ENCODE measurements at places on chromosomes 7 and 10. TPM values are rescaled to one million over a fixed set of nuclear protein-coding genes. Genes with fewer than 3 reads are reported as not detected.

The VGF gene
- total RNA-seq = 0.10 TPM

DNA sequence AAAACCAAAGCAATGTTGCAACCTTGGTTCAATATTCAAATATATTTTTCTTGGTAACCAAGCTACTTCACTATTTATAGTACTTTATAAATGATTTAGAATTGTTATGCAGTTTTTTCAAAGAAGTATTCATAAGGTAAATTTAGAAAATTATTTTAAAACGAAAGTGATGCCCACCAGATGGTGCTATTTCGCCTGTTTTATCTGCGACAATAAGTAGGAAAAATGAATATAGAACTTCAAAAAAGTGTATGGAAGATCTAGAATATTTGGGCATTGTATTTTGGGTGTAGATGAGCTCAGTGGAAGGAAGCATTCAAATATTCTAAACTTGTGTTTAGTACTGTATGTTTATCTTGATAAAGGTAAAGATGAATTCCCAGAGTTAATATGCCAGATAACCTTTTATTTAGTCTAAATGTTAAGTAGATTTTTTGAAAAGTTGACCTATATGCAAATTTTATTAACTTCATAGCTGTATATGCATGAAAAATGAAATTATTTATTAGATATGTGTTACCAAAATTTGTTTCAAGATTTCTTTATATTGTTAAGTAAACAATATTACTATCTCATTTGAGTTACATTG is 93.2 kb downstream of the ADK start:
- no peaks in the 10 kb centered on the region for H3K27me3 ChIP-seq
- DNase-seq = peak; percentile 7
- no peak overlapping the region for H3K27ac ChIP-seq
- H3K4me3 ChIP-seq = no peak overlapping the region

- DNase-seq = peak; percentile 65
- H3K27ac ChIP-seq = no peak overlapping the region
- H3K27me3 ChIP-seq = no peaks in the 10 kb centered on the region
Measured at GRCh38 chr7:77649716-77650349, 46.4 kb upstream of the RSBN1L start.

The SRPK2 gene
- 22.3 TPM for total RNA-seq

- H3K27ac ChIP-seq = no peak overlapping the region
- no peaks in the 10 kb centered on the region for H3K36me3 ChIP-seq
- no peak overlapping the region for H3K4me3 ChIP-seq
- H3K4me1 ChIP-seq = peaks cover 40% of the 10 kb centered on the region
Measured at GRCh38 chr7:289209-289755, 688 bp upstream of the FOXL3 start.

DNA sequence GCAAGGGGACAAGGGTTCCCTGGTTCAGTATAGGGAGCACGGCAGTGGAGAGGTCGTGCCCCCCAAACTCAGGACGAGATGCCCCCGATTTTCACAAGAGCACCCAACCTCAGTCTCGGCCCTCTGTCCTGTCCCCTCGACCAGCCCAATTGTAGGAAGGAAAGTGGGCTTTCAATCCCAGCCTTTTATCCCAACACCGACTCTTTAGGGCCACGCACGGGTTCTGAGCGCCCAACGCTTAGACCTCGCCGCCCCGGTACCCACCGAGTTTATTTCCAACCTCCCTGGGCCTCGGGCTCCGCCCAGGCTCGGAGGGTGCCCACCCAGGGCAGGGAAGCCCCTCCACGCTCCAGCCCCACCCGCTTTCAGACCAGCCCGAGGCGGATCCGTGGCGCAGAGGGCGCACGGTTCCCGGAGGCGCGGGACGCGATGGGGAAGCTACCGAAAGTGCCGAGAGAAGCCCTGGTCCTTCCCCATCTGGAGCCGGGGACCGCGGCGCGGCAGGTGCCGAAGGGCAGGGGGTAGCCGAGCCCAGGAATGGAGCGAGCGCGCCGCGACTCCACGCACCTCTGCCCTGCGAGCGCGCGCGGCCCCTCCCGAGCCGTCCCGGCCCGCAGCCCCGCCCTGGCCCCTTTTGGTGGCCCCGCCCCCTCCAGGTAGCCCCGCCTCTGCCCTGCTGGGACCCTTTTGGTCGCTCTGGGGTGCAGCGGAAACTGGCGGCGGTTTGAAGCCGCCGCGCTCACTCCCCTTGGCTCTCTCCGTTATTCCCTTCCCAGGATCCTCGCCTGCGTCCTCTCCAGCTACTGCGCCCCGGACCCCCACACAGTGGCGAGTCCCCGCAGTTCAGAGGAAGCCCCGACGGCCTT is 20.4 kb downstream of the GRID2IP start:
- peaks cover 18% of the 10 kb centered on the region for H3K27me3 ChIP-seq
- H3K4me1 ChIP-seq = peaks cover 33% of the 10 kb centered on the region
- peak overlapping the region; percentile 54 for H3K4me3 ChIP-seq
- no peaks in the 10 kb centered on the region for H3K36me3 ChIP-seq
- no peak overlapping the region for H3K27ac ChIP-seq

DNA sequence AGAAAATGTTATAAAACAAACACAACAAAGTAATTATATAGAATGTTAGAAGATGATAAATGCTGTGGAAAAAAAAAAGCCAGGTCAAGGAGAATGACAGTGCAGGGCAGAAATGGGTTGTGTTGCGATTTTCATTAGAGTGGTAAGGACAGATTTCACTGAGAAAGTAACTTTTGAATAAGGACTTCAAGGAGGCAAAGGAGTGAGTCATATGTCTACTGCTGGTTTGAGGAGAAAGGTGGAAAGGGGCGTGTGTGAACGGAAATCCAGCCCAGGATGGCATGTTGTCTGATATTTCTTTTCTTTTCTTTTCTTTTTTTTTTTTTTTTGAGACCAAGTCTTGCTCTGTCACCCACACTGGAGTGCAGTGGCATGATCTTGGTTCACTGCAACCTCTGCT is 12.3 kb upstream of the DLD start:
- no peak overlapping the region for H3K27ac ChIP-seq
- H3K36me3 ChIP-seq = no peaks in the 10 kb centered on the region
- H3K4me1 ChIP-seq = no peaks in the 10 kb centered on the region
- 0 out of 3 replicates have a peak, but pooled peaks cover 8% of the 10 kb centered on the region for H3K27me3 ChIP-seq

- H3K27ac ChIP-seq = no peak overlapping the region
- no peaks in the 10 kb centered on the region for H3K27me3 ChIP-seq
- no peak overlapping the region for H3K4me3 ChIP-seq
- no peaks in the 10 kb centered on the region for H3K4me1 ChIP-seq
Measured at GRCh38 chr7:125450749-125451148, 521.1 kb upstream of the POT1 start.

The IGFBP3 gene
- not detected for total RNA-seq

- no peaks in the 10 kb centered on the region for H3K4me1 ChIP-seq
- no peak for DNase-seq
- no peaks in the 10 kb centered on the region for H3K36me3 ChIP-seq
- H3K4me3 ChIP-seq = no peak overlapping the region
Measured at GRCh38 chr7:6246251-6246917, 26.0 kb downstream of the CYTH3 start.

GRCh38 chr7:89593125-89593524 is 561.1 kb upstream of the STEAP1 start:
- H3K36me3 ChIP-seq = no peaks in the 10 kb centered on the region
- no peaks in the 10 kb centered on the region for H3K4me1 ChIP-seq
- H3K4me3 ChIP-seq = no peak overlapping the region
- no peak overlapping the region for H3K27ac ChIP-seq

GRCh38 chr10:3783316-3783681 is 1.7 kb downstream of the KLF6 start:
- peaks cover 66% of the 10 kb centered on the region for H3K4me1 ChIP-seq
- DNase-seq = no peak
- no peaks in the 10 kb centered on the region for H3K27me3 ChIP-seq
- peaks cover 24% of the 10 kb centered on the region for H3K36me3 ChIP-seq
- H3K4me3 ChIP-seq = peak overlapping the region; percentile 96

The FAM107B gene
- 38.5 TPM for total RNA-seq

- DNase-seq = peak; percentile 80
- no peaks in the 10 kb centered on the region for H3K36me3 ChIP-seq
- no peaks in the 10 kb centered on the region for H3K27me3 ChIP-seq
Measured at GRCh38 chr7:99142727-99143520, 984 bp downstream of the SMURF1 start.

The VAX1 gene
- not detected for total RNA-seq

DNA sequence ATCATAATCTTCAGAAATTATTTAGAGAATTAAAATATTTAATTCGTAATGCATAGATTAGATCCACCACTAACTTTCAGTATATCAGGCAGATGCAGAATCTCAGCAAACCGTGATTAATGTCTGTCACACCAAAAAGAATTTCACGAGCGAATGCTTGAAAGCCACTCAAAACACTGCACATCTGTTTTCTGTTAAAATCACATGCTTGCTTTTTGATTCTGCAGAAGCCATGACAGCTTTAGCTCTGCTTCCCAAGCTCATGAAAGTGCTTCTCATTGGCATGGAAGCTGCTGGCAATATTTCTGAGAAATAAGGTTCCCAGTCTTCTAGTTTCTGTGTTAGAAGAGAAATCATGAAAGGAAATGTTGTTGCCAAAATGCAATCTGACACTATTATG is 837.8 kb upstream of the LRRN3 start:
- no peaks in the 10 kb centered on the region for H3K4me1 ChIP-seq
- H3K36me3 ChIP-seq = no peaks in the 10 kb centered on the region
- no peak for DNase-seq
- no peak overlapping the region for H3K4me3 ChIP-seq
- H3K27ac ChIP-seq = no peak overlapping the region

The WIPF3 gene
- not detected for total RNA-seq

DNA sequence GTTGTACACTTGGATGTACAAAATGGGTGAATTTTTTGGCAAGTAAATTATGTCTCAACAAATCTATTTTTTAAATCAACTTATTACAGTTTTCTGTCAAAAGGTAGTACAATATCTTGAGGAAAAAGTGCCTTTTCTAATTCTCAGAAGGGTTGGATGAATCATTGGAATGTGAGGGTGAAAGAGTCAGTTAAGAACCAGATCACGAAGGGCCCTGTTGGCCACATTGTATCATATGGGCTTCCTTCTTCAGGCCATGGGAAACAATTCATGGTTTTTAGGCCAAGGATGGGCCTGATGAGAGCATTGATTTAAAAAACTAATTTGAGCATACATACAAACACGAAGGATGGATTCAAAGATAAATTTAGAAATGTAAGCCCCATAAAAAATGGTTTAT is 503.7 kb downstream of the TNS3 start:
- no peak overlapping the region for H3K4me3 ChIP-seq
- no peaks in the 10 kb centered on the region for H3K27me3 ChIP-seq
- no peak overlapping the region for H3K27ac ChIP-seq
- no peaks in the 10 kb centered on the region for H3K36me3 ChIP-seq
- no peak for DNase-seq
- H3K4me1 ChIP-seq = peaks cover 9% of the 10 kb centered on the region

All from HepG2 (cell line).